ENCODE measurements at places on chromosomes 3 and 15.

- no peak for DNase-seq
Observed at GRCh38 chr15:63500265-63501250, 3.8 kb upstream of the USP3 start.

DNA sequence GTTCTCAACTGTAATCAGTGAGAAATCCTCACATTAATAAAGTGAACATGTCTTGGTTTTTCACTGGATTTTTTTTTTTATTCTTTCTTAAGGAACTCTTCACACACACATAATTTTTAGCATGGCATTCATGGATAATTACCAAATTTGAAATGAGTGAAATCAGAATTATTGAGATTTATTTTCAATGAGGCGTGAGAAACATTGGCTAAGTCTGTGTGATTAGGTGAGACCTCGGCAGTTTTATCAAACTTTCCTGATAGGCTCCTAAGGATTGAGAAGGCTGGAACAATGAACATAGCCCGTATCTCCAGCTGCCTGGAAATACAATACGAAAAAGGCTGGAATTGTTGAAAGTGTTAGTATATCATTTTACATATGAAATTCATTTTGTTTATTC lies 35.5 kb downstream of the MDFIC2 start:
- DNase-seq = no peak

GRCh38 chr3:195788711-195789581 lies 22.8 kb downstream of the MUC4 start:
- DNase-seq = no peak

GRCh38 chr3:161430307-161430706 lies 59.0 kb upstream of the SPTSSB start:
- DNase-seq = no peak

GRCh38 chr15:45376967-45377608 lies 1.3 kb downstream of the GATM start:
- no peak for DNase-seq

DNA sequence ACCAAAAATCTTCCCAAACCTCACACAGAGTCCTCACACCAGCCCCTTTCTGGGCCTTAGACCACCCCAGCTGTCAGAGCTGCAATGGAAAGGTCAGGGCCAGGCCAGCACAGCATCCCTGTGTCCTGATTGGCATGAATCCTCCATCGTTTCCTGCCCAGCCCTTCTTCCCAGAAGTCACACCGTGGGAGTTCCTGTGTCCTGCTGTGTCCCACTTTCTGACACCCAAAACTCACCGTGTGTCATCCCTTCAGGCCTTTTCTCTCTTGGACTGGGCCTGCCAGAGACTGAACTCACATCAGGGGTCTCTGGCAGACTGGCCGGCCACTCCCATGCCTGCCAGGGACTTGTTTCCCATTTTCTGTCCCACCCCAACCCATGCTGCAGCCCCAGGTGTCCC lies 32.5 kb upstream of the CHRNB4 start:
- no peak for DNase-seq

DNA sequence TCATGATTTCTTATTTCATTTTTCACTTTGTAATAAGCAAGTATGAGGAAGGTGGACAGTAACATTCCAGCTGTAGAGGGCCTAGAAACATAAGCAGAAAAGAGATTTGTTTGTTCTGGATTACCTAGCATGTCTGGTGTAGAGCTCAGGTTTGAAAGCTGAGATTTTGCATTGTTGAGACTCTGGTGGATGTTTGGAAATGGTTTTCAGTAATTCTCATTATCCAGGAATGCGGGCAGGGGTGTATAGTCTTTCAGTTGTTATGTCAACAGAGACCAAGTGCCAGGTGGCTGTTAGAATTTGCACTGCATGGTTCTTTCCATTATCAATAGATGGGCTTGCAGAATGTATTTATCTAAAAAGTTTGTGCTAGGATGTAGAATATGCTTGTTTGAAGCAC lies 10.9 kb downstream of the GPD1L start:
- no peak for DNase-seq

DNA sequence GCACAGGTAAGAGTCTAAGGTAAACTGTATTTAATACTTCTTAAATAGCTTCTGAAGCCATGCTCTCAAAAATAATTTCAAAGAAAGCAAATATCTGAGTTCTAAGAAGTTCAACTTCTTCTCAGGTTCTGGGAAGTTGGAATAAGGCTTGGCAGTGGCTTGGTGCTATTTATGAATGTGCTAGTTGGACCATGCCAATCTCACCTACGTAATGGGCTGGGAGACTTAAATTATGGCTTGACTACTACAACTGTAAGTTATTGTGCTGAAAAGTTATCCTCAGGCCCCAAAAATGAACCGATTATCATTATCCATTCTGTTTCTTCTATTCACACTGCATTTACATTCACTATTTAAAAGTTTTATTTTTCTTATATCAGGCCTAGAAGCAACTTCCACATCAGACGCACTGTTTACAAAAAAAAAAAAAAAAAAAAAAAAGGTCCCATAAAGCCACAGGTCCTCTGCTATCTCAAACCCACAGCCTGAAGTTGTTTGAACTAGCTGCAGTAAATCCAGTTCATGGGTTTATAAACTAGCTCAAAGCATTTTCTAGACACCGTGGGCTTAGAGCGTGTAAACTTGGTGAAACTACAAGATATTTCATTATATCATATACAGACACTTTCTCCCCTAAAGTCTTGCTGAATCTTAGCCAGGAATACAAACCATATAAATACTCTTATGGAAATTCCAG lies 3.4 kb downstream of the LRIG1 start:
- DNase-seq = no peak

GRCh38 chr3:134430174-134430573 lies 55.6 kb downstream of the ANAPC13 start:
- peak; percentile 16 for DNase-seq

- DNase-seq = no peak
Observed at GRCh38 chr3:160279657-160280056, 54.4 kb downstream of the C3orf80 start.

GRCh38 chr15:73865904-73866303 lies 7.5 kb upstream of the TBC1D21 start:
- no peak for DNase-seq

DNA sequence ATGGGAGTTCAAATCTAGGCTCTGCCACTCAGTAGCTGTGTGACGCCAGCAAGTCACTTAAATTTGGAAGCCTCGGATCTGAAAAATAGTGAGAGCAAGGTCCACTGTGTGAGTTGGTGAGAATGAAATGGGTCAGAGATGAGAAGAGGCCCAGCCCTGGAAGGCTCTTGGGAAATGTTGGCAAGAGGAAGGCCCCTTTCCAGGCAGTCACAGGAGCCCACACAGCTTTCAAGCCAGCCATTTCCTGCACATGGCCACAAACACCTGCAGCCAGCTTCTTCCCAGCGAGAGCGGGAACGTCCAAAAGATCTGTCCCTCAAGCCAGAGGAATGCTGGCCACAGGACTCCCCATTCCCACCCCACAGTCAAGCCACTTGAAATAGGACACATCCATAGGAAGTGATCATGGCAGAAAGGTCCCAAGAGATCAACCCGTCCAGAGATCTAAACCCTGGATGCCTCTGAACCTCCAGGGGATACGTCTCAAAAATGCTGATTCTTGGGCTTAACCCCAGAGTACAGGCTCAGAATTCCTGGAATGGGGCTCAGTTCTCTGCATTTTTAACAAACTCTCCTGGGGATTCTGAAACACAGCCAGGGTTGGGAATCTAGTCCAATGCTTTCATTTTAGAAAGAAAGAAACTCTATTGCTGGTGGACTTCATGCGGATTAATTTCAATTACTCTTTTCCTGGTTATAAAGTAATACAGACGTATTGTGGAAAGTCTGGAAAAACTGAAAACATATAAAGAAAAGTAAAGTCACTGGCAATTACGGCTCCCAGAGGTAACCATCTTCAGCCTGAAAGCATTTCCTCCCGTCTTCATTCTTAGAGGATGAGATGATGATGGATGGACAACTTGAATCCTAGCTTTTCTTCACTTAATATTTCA lies 35.9 kb downstream of the NTRK3 start:
- no peak for DNase-seq

GRCh38 chr3:139694542-139694941 lies 16.8 kb upstream of the NMNAT3 start:
- peak; percentile 42 for DNase-seq

DNA sequence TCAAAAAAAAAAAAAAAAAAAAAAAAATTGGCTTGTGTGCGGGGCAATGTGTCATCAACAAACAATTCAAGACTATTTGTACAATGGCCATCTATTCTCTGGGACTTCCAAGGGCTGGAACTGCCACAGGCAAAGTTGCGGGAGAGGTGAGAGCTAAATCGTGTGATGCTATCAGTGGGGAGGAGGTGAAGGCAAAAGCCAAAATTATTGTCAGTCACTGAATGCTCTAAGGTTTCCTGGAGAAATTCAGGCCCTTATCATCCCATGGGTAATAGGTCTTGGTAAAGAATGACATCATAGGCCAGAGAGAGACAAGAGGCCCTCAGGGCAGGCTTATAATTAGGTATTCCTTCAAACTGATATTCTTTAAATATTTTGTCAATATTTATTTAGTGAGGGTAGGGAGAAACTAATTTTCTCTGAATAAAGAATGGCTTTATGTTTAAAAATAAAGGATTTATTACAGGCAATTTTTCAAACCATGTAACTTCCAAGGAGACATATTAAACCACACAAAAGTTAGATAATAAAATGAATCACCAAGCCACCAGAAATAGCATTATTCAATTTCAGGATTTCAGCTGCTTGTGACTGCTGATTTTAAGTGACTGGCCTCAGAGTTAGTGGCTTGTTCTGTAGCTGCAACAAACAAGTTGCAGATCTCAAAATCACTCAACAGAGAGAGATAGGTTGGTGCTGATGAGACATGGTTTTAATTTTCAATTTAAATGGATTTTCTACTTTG lies 226.3 kb upstream of the MRPL3 start:
- DNase-seq = no peak

GRCh38 chr3:53473422-53473821 lies 21.0 kb upstream of the CACNA1D start:
- no peak for DNase-seq

- DNase-seq = peak; percentile 26
Observed at GRCh38 chr3:124246949-124247348, 255.0 kb upstream of the ROPN1 start.

DNA sequence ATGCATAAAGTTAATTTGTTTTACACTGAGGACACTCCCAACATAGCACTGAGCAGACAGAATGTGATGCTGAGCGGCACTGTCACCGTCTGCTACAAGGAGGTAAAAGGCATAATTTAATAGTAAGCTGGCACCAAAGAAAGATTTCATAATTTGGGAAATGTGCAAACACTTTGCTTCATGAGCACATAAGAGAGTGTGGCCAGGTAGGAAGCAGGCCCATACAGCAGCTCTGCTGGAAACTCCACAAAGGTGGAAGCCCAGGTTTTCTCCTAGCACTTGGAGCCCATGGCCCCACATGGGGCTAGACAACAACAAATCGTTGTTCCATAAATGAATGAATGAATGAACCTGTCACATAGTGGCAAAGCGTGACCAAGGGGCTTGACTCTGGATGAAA lies 68.5 kb upstream of the CACNA2D3 start:
- DNase-seq = no peak

DNA sequence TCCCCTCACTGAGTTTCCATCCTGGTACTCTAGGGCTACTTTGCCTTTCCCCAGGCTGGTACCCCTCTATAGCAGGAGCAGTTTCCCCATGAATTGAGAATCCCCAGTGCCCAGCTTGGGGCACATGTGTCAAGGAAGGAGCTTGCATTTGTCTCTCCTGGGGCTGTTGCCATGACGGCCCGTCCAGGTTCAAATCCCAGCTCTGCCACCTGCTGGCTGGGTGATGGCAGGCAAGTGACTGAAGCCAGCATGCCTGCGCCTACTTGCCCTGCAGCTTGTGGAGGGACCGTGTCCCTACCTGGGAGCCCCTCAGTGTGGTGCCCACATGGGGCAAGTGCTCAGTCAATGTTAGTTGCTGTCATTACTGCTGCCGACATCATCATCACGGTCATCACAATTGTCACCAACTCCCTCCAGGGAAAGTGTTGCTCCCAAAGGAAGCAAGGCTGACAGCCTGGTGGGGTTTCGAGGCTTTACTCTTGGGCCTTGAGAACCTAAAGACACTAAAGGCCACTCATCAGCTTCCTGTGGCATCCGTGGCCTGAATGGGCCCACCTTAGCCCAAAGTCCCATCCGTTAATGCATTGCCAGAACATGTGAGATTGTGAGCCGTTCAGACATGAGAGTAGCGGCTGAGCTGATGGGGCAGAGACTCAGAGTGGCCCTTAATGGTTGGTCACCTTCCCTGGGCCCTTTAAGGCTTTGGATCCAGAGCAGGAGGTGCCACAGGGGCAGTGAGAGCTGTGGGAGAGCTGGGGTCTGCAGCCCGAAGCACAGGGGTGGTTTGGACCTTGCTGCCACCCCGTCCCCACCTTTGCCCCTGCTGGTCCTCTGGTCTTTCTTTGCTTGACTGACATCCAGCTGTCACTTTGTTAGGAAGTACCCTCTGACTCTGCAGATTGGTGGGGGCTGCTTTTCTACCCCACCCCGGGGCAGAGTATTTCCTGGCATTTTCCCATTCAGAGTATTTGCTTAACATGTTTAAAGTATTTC lies 144.4 kb downstream of the DNAJB8 start:
- peak; percentile 11 for DNase-seq

DNA sequence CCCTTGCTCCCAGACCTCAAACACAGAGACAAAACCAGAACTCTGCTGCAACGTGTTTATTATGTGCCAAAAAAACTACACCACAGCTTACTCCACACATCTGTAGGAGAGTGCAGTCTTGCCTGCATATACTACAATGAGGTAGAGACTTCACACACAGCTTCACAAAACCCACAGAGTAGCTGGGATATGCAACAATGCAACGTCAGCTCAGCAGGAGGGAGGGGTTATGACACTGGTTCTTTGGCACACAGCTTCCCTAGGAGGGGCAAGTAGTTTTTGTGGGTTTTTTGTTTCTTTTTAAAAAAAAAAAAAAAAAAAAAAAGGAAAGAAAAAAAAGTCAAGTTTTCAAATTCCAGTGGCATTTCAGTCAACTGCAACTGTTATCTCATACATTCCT lies 2.9 kb upstream of the RPS17 start:
- DNase-seq = peak; percentile 59

- DNase-seq = no peak
Observed at GRCh38 chr3:101536266-101536665, 23.3 kb upstream of the SENP7 start.

DNA sequence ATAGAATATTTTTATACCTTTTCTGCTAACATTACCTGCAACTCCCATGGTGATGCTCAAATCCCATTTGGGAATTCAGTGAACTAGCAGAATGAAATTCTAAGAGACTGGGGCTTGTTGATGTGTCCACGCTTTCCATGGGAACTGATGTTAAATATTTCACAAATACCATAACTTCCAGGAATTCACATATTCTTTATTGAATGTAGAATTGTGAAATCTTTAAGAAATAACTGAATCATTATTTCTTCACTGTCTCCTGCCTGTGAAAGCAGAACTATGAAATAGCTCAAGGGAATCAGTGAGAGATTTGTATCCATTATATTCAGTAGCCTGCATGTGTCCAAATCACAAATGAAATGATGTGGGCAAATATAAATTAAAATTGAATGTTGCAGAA lies 130.8 kb downstream of the SERPINI1 start:
- no peak for DNase-seq

GRCh38 chr3:28122227-28122626 lies 119.2 kb upstream of the CMC1 start:
- DNase-seq = no peak

GRCh38 chr3:148534089-148534988 lies 163.4 kb upstream of the AGTR1 start:
- DNase-seq = no peak

All from MM.1S (cell line).